ENCODE measurements at places on chromosomes 3 and 15.

DNA sequence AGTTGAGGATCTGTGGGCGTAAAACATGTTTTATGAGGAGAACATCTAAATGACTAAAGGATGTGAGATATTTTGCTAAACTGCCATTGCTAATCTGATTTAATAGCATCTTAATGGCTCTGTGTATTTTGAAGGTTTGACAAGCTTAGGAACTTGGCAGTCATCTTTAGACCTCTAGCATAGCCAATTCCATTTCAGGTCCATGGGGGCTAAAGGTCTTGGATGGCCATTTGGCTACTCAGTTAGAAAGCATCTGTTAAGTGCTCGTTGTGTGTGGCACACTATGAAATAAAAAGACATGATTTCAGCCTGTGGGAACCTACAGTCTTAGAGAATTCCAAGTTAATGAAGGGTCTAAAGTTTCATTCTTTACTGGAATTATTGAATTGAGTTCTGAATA, 236.2 kb downstream of the IL5RA start:
- DNase-seq, result no peak

GRCh38 chr15:51334011-51334451, 4.4 kb downstream of the CYP19A1 start:
- no peak for DNase-seq

GRCh38 chr3:103389356-103389755, 954.5 kb downstream of the ZPLD1 start:
- DNase-seq, result no peak

DNA sequence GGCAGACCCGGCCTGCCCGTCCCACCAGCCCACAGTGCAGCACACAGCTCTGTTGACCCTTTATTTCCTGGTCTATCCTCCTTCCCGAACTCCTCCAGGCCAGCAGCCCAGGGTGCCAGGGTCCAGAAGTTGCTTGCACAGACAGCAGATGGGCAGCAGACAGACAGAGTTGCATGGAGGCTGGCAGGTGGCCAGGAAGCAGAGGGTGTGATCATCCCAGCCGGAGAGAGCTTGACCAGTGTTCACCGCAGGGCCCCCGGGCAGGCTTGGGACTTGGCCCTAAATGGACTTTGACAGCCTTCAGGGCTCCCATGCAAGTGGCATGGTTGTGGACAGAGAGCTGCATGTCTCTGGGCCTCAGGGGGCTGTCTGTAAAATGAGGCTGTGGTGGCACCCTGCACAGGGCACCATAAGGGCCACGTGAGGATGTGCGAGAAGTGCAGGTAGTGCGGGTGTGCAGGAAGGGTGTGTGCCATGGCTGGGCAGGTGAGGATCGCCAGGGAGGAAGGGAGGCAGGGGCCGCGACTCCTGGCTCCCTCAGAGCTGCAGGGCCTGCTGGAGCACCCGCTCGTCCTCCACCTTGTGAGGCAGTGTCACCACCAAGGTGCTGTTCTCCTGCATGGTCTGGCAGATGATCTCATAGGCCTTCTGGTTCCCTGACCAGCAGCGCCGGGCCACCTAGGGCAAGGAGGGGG, 6.3 kb upstream of the ZXDC start:
- no peak for DNase-seq

- no peak for DNase-seq
Measured at GRCh38 chr15:30904812-30905211, 1.1 kb downstream of the FAN1 start.

DNA sequence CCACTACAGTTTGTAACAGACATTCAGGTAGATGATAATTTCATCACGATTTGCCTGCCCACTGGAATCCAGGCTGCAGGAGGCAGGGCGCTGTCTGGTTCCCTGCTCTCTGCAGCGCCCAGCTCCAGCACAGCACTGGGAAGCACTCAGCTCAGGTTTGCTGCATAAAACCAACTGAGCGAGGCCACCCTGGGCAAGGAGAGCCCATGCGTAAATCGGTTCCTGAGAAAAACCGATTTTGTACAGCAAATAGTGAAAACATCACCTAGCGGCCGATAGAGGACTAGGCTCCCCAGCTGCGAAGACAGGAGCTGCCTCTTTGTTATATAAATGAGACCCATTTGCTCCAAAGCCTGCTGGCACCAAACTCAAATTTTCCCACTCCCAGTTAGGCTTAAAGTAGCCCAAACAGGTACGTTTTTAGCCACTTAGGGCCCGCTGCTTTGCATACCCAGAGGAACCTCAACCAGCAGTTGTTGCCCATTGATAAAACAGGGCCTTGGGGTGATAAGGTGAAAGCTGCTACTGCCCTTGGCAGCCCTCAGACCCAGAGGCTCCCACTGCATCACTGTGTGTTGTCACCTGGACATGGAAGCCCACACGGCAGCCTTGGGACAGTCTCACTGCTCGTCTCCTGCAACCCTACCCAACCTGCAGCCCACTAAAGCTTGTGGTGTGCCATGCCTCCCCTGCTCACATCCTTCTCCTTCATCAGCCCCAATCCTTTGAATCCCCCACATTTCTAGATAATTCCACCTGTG, 47.5 kb downstream of the ALDH1L1 start:
- no peak for DNase-seq

- DNase-seq, result no peak
Measured at GRCh38 chr3:105334138-105334882, 32.4 kb upstream of the ALCAM start.

DNA sequence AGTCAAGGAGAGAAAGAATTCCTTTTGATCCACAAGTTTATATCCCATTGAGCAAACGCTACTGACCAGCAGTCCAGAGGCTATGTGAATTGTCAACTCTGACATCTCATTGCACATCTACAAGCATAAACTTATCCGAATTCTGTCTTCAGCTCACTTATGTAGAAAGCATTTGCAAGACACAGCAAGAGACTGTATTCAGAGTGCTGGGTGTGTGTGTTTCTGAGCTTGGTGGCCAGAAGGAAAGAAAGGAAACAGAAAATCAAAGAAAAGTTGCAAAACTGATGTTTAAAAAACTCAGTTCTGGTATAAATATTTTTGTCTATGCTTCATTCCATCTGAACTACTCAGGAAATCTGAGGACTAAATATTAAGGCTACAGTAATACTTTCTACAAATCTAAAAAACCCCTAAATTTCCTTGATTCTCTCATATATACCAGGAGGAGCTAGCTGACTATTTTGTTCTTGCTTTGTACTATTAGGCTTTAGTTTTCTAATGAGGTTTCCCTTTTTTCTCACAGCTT, 45.5 kb downstream of the LSAMP start:
- no peak for DNase-seq

- no peak for DNase-seq
Measured at GRCh38 chr3:41598402-41599126, 363.3 kb downstream of the ULK4 start.

GRCh38 chr15:62270216-62270921, 105.3 kb upstream of the C2CD4B start:
- no peak for DNase-seq

DNA sequence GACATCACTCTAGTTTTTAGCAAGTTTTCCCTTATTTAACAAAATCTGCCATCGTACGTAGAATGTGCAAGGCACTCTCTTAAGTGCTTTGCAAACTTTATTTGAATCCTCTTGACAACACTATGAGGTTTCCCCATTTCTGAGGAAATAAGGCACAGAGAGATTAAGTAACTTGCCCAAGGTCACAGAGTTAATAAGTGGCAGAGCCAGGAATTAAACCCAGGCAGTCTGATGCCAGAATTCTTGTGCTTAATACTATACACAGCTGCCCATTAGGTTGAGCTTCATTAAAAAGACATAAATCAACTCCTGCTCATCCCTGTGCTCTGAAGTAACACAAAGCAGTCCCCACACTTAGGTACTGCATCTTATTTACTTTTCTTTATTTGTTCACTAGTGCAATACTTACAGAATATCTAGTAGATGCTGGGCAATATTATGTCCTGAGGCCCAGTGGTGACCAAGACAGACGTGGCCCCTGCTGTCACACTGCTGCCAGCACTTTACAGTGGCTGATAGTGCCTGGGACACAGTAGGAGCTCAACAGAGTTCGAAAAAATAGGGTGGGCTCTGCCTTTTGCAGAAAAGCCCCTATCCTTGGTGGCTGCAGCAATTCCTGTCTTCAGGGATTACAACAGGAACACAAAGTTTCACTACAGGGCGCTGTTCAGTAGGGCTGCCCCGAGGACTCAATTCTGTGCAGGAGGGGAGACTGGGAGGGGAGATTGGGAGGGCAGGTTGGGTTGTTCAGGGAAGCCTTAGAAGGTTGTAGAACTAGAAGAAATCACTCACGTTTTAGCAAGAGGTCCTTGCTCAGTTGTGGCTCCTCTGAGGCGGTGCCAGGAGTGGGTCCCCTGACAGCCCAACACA, 138.3 kb upstream of the TPM1 start:
- DNase-seq, result no peak

- no peak for DNase-seq
Measured at GRCh38 chr3:170355738-170356595, 1.5 kb upstream of the SKIL start.

DNA sequence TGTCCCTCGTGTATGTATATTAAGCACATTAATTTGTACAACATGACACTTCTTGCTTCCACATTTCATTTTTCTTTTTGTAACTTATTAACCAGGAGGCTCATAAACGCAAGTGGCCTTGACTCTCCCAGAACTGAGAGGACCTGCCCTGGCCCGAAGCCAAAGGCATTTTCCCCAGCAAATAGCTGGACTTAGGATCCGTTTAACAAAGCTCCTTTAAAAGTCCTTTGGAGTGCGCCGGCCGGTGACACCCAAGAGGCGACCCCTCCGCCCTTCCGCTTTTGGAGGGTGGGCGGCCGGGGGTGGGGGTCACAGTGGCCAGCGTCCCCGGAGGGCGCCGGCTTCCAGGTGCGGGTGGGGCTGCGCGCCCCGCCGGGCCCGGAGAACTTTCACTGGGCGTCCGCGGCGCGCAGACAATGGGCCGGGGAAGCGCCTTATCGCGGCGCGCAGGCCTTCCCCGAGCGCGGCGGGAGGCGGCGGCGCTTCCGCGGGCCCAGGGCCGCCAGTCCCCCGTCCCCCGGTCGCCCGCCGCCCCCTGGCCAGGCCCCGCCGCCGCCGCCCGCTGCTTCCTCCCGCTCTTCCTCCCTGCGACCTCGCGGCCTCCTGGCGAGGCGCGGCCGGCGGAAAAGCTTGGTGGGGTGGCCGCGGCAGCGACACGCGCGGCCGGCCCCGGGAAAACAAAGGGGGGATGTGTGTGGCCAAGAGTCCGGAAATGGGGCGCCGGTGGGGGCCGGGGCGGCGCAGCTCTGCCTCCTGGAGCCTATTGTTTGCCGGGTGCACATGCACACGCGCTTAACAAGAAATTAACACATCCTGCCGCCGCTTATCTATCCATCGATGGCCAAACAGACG, 613.4 kb downstream of the MCTP2 start:
- no peak for DNase-seq

DNA sequence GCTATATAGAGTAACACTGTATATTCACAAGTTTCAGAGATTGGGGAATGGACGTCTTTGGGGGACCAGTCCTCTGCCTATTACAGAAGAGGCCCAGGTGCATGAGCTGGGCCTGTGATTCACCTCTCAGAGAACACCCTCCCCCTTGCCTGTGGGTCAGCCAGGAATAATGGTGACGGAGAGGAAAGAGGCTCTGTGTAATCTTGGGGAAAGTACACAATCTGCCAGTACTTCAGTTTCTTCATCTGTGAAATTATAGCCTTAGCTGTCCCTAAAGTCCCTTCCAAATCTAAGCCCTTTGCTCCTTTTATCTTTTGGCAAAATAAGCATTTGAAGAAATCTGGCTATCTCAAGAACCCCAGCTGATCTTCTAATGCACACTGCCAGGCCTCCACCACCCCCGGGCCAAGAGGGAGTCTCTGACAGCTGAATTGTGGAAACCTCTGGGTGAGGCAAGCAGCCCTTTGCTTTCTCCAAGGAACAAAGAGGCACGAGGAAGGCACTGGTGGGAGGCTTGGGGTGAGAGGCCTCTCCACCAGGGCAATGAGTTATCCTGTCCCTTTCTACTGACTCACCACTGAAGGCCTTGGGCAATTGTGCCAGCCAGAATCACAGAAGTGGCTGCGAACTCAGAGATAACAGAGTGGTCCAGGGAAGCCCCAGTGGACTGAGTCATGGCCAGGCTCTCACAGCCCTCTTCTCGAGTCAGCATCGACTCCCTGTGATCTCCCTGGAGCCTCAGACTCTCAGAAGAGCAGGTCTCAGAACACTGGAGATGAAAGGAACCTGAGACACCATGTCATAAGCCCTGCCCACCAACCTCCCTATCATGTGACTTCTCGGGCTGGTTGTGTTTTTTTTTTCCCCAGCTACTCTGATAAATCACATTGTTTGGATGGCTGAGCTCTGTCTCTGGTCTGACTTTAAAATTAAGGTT, 31.8 kb downstream of the CCNL1 start:
- no peak for DNase-seq

DNA sequence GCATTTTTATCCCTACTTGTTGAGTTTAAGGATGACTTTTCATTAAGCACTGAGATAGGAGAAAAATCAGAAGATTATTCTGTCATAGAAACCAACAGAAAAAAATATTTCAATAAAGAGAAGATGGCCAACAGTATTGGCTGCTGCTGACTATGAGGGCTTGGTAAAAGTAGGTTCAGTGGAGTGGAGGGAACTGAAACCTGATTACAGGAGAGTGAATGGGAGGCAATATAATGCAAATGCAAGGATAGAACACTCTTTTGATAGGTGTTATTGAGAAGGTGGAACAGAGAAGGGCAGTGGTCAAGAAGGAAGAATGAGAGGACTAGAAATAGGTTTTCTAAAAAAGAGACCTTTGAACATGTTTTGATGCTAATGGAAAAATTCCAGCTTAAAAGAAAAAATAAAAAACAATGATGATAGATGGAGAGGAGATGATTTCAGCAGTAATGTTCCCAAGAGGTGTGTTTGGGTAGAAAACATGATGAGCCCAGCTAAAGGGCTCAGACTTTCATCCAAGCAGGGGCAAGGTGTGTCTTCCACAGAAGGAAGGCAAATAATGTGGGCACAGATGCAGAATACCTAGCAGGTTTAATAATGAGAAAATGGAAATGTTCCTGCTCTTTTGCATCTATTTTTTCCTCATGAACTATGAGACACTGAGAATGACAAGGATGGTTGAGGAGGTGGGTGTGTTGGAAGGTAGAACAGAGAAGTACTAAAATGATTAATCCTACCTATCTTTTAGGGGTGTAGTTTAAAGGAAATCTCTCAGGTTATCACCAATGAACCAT, 397.9 kb upstream of the GOLIM4 start:
- no peak for DNase-seq

GRCh38 chr15:31405200-31405920, 78.7 kb downstream of the KLF13 start:
- no peak for DNase-seq

DNA sequence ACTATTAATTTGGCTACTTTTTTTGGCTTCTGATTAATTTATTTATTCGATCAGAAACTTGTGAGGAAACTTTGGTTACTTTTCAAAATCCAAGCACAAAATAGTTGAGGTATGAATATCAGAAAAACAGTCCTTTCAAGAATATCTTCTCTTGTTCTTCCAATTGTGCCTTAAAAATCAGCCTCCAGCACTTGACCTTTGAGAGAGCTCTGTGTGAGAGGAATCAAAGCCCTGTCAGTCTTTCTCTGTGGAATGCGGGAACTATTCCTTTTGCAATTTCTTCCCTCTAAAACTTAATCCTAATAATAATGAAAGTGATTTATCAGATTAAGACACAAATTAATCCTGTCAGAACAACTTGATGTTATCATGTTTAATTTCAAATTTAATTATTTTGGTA, 185.9 kb downstream of the ABHD5 start:
- no peak for DNase-seq
